ENCODE measurements at places on chromosomes 7 and 10. TPM values are rescaled to one million over a fixed set of nuclear protein-coding genes. Genes with fewer than 3 reads are reported as not detected.

Gene CAMK2B
- total RNA-seq = 0.61 TPM

DNA sequence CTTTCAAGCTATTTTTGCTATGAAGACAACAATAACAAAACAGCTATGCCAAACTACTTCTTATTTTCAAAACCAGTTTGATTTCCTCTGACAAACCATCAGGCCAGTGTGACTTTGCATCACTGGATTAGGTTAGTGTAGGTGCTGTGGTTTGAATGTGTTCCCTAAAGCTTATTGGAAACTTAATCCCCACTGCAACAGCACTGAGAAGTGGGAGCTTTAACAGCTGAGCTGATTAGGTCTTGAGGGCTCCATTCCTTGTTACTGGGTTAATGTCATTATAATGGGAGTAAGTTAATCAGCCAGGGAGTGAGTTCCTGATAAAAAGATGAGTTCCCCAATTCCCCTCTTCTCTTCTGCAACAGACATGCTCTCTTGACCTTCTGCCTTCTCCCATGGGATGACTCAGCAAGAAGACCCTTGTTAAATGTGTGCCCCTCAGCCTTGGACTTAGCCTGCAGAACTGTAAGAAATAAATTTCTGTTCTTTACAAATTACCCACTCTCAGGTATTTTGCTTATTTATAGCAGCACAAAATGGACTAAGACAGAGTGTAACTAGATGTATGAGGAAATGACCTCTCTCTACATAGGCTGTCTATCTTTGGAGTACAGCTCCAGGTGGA lies 186.8 kb downstream of the CTTNBP2 start:
- no peak for DNase-seq

GRCh38 chr7:70590126-70590854 lies 541.7 kb upstream of the GALNT17 start:
- no peak for DNase-seq

DNA sequence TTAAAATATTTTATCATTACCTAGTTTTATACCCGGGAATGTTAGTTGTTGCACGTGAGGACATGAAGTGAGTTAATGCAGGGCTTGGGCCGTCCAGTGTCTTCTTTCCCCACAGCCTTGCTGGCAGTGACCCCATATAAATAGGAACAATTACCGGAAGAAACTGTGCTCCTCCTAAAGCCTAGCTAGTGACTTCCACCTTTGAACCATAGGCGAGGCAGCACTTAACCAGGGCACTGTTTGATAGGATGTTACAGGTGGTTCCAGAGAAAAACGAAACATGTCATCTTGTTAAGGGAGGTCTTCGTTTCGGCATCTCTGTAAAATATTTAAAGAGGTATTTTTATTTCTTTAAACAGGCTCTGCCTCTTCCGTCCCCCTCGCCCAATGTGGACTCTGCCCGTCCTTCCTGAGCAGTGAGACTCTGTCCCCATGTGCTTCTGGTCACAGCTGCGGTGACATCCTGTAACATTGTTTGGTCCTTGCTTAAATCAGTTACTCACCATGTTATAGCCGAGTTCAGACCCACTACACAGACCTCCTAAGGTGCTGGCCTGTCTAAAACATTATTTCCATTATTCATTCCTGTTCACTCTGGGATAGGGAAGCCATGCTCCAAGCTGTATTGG lies 145.6 kb downstream of the MGMT start:
- no peak for DNase-seq

DNA sequence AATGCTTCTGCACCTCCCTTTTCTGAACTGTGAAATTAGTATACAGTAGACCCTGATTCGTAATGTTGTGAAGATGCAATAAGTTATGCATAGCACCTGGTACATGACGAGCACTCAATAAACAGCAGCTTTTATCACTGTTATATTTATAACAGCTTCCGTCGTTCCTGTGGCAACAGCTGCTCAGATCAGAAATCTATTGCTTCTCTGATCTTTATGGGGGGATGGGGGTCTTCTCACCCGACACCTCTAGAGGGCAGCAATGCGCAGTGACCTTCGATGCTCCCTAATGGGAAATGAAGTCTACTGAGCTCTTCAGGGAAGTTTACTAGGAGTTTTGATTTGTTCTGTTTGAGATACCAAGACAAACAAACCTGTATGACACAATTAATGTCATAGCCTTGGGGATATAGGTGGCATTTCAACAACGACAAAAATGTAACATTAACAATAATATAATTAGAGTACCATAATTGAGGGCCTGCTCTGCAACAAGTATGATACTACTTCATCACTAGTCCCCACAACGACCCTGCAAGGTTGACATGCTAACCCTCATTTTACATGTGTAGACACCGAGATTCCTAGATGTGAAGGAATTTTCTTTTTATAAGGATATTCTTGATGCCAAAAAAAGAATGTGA lies 289.6 kb downstream of the SFMBT2 start:
- DNase-seq = peak; percentile 81

GRCh38 chr10:49187950-49188761 lies at the start of gene TMEM273:
TMEM273 (minus strand) TSS chr10:49188391; CDS start chr10:49188336, 55 bp downstream.
- DNase-seq = no peak

DNA sequence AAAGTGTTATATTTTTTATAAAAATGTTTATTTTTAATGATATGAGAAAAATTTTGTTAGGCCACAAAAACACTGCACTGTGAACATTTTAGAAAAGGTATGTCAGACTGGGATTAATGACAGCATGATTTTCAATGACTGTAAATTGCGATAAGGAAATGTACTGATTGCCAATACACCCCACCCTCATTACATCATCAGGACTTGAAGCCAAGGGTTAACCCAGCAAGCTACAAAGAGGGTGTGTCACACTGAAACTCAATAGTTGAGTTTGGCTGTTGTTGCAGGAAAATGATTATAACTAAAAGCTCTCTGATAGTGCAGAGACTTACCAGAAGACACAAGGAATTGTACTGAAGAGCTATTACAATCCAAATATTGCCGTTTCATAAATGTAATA lies 64.8 kb upstream of the CAPZA2 start:
- DNase-seq = no peak

DNA sequence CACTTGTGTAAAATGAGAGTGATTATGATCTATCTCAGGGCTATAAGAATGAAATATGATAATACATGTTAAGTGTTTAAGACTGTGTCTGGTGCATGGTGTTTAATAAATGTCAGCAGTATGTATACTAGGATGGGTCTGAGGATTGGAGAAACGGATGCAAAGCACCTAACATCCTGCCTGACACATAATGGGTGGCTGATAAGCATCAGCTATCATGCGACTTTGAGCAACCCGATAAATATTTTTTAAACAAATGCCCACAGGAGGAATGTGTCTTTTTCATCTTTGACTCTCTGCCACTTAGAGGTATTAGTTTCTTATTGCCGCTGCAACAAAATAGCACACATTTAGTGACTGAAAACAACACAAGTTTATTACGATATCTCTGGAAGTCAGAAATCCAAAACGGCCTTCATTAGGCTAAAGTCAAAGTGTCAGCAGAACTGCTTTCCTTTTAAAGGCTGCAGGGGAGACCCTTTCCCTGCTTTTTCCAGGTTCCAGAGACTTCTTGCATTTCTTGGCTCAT lies 93.2 kb upstream of the ARHGAP21 start:
- DNase-seq = no peak

DNA sequence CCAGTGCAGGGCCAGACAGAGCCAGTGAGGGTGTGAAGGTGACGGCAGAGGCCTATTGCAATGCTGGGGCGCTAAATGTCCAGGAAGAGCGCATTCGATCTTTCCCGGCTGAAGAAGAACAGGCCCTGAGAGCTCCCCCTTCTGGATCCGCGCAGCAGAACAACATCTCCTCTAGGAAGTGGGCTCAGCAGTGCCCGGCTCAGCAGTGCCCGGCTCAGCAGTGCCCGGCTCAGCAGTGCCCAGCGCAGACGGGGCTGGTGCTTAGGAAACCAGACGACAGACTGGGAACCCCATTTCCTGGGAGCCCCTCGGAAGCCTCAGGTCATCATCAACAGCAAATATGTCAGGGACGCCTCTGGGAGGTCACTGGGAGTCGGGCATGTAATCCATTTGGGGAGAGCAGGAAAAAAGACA lies 4.7 kb upstream of the NOS3 start:
- DNase-seq = peak; percentile 55

Gene MYL10
- total RNA-seq = not detected

DNA sequence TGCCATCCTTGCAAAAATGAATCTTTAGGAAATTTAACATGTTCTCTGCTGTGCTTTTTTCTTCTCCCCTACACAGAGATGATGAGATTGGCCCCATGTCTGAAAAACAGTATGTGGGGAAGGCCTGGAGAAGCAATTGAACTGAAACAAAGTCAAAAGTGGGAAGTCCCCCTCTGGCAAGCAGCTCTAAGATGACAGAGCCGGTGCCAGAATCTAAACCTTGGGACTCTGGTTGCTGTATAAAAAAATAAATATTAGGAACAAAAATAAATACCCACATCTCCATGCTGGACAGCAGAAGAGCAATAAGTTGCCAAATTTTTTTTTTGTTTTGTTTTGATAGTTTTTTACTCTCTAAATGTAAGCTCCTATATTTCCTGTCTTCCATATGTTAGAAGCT lies 51.8 kb upstream of the TRIL start:
- no peak for DNase-seq

- no peak for DNase-seq
Observed at GRCh38 chr7:55131142-55131929, 112.5 kb downstream of the EGFR start.

GRCh38 chr10:10584161-10584560 lies 433.5 kb upstream of the CELF2 start:
- DNase-seq = no peak

DNA sequence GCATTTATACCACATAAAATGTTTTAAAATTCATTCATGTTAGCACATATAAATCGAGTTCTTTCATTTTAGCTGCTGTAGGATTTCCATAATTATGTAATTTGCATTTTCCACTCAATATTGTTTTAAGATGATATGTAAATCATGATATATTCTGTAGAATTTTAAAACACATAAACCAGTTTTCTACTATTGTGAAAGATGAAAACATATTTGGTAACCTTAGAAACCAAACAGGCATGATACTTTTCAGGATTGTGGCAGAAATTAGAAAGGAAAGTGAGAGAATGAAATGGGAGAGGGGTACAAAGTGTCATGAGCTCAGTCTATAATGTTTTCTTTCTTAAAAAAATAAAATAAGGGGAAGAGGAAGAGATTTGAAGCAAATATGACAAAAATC lies 269.3 kb downstream of the PPP1R3A start:
- no peak for DNase-seq

DNA sequence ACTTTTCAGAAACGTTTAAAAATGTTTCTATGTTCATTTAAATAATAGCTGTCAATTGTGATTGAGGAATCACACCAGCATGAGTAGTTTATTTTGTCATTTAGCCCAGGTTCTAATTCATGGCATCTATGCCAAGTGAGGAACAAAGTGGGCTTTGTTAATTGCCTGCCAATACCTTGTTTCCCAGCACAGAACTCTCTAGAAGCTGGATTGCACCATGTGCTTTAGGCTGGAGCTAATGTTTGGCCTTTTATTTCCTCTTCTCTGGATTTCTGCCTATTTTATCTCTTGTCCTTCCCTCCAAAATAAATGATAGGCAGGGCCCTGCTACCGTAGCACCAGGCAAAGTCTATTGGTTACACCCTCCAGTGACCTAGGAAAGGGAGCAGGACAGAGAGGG lies 109.9 kb upstream of the ITGB1 start:
- DNase-seq = no peak

Gene GPR37
- not detected for total RNA-seq

- no peak for DNase-seq
Observed at GRCh38 chr10:113576852-113577251, 24.0 kb downstream of the HABP2 start.

Gene MBL2
- total RNA-seq = not detected

DNA sequence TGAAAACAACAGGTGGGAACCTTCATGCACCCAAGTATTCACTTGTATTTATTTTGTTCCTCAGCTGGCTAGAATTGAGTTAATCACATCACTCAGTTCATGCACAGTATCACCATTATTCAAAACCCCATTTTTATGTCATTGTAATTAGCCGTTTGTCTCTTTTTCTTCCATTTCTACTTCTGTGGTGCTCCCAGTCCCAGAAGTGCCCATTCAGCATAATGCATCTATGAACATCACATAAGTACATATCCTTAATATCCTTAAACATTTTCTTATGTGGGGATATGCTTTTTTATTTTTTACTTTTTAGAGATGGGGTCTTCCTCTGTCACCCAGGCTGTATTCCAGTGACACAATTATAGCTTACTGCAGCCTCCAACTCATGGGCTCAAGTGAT lies 510.9 kb upstream of the MGMT start:
- no peak for DNase-seq

- DNase-seq = peak; percentile 45
Observed at GRCh38 chr7:94449151-94449725, 54.5 kb downstream of the COL1A2 start.

DNA sequence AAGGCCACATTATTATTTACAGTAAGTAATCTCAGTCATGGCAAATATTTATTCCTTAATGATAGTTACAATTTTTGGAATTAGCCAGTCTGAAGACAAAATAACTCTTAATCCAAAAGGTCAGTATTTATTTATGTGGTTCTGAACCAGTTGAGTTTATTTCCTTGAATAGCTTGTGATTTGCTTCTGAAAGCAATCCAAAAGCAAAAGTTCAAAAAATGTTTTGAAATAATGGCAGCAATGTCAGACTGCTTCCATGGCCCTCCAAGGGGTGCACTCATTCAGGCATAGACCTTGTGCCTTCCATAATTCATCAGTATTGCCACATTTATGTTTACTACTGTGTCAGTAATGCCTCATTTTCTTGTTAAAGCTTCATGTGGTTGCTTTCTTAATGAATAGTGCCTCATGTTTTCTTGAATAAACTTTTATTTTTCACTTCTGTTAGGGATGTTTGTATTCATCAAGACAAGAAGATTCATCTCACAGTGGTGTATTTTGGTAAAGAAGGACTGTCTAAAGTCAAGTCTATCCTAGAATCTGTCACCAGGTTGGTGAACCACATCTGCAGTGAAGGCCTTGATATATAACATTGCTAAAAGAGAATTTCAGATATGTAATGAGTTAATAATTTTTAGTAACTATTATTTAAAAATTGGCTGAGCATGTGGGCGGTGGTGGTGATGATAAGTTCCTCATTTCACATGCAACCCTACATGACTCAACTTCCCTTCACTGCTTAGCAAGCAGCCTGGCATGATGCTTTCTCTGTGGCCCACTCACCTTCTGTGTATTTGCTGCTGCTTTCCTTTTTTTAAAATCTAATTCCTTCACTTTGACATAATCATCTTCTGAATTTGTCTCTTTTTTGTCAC lies 22.0 kb downstream of the CSGALNACT2 start:
- DNase-seq = no peak

DNA sequence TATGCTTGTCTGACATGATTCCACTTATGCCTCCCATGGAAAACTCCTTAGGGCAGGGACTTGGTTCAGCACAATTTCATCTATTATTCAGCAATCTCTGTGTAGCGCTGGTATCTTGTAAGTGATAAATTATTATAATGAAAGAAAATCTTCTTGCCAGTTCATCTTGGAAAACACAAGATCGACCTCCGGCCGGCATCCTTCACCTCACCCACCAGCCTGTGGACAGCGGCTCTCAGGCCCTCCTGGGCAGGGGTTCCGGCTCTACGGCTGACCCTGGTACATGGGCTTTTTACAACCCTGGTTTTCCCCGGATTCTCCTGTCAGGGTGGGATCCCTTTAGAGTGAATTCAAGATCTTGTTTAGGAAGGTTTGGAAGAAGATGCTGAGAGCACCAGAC lies 145.6 kb downstream of the ADARB2 start:
- no peak for DNase-seq

Gene CUTC
- 19.3 TPM for total RNA-seq

Gene ANLN
- 4.5 TPM for total RNA-seq

Gene COA1
- 73.3 TPM for total RNA-seq
